ENCODE measurements at places on chromosomes 16 and 17.
A peak's percentile ranks its signal among the peaks of the same experiment; 100 is the strongest.

GRCh38 chr17:20967776-20968175 lies 75.0 kb downstream of the USP22 start:
- DNase-seq: peak; percentile 22

DNA sequence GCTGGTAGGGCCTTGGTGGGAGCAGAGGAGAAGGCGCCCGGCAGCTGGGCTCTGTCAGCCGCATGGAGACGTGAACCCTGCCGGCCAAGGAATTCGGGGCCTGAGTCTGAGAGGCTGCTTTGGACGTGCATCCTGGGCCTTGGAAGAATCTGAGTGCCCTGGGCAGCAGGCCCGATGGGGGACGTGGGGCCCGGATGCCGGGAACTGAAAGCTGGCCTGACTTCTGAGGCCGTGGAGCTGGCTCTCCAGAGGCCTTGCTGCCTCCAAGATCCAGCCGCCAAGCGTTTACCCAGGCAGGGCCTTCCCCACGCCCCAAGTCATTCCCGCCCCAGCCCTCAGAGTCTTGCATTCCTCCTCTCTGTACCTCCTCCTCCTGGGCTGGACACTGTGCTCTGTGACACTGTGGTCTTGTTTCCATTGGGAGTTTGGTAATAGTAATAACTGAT lies 37.2 kb downstream of the NKD1 start:
- DNase-seq: no peak

GRCh38 chr16:67245674-67246080 lies 1.6 kb downstream of the FHOD1 start:
- no peak for DNase-seq

GRCh38 chr17:11380761-11381160 lies 139.7 kb downstream of the SHISA6 start:
- no peak for DNase-seq

DNA sequence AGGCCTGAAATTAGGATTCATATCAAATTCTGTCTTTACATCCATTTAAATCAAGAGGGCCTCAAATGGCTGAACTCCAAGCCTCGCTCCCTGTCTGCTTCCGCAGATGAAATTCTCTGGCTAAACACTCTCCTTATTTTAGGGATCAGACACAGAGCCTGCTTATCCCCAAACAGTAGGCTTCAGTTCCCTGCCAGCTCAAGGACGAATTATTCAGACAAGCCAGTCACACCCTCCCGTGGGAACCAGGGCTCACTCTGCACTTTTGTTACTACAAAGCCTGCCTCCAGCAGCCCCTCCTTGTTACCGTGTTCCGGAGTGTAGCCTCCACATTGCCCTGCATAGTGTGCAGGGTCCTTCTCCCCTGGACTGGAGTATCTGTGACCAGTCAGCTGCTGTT lies 46.6 kb upstream of the LCMT1 start:
- no peak for DNase-seq

DNA sequence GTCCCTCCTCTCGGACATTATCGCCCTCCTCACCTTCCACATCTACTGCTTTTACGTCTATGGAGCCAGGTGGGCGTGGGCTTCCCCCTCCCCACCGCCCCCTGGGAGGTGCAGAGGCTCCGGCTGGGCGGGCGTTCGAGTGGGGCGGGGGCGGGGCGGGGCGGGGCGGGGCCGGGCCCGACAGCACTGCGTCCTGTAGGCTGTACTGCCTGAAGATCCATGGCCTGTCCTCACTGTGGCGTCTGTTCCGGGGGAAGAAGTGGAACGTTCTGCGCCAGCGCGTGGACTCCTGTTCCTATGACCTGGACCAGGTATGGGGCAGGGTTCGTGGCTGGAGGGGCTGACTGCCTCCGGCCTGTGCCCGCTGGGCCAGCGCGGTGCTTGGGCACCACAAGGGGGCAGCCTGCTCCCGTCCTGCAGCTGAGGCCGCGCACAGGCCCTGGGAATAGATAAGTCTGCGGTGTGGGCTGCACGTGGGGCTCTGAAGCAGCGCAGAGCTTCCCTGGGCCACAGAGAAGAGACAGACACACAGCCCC lies 9.2 kb downstream of the PIGQ start:
- DNase-seq: peak; percentile 70

- DNase-seq: no peak
These were observed 21.8 kb downstream of the ACSM1 start for GRCh38 chr16:20675488-20676267.

DNA sequence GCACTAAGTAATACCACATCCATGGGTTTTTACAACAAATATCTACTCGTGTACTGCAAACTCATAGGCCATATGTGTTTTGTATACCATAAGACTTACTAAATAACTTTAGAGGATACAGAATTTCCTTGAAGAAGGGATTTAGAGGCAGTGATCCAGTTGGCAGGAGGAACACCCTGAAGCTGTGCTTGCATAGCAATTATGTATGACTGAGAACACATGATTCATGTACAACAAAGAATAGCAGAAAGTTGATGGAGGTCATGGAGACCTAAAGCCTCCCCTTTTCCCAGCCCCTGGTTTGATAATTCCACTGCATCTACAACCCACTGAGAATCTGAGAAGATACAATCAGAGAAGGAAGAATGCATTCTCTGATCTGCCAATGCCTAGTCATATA lies 83.8 kb upstream of the PMFBP1 start:
- peak; percentile 23 for DNase-seq

- DNase-seq: no peak
These were observed 525 bp upstream of the ADCY7 start for GRCh38 chr16:50265716-50266336.

- DNase-seq: peak; percentile 93
These were observed 173.1 kb upstream of the IRX3 start for GRCh38 chr16:54459509-54460262.

DNA sequence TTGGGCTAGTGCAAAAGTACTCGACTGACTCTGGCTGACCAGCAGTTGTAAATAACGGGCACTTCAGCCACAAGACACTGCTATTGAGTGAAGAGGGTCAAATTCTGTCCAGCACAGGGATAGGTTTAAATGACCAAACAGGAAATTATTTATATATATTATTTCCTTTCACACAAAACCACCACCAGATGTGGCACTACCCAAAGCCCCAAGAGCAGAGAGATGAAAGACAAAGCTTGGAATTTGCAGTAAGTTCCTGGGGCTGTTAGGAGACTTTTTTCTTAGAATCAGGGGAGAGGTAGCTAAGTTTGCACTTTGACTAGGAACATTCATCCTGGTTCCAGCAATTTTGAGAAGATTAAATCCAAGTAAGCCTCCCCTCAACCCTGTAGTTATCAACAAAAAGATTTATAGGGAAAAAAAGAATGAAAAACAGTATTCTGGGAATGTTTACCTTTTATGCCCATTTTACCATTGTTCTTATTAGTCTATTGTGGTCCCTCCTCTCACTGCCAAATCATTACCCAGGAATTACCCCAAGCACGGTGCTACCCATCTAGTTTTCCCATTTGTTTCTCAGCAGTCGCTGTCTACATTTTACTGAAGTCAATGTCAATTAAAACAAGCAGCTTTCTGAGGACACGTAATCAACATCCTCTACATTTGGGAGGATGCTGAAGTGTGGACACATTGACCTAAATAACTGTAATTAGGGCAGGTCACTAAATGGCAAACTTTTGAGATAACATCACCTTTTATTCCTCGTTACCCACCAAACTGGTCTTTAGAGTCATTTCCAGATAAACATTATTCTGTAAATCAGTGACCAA lies 43.5 kb downstream of the GRB7 start:
- DNase-seq: no peak

DNA sequence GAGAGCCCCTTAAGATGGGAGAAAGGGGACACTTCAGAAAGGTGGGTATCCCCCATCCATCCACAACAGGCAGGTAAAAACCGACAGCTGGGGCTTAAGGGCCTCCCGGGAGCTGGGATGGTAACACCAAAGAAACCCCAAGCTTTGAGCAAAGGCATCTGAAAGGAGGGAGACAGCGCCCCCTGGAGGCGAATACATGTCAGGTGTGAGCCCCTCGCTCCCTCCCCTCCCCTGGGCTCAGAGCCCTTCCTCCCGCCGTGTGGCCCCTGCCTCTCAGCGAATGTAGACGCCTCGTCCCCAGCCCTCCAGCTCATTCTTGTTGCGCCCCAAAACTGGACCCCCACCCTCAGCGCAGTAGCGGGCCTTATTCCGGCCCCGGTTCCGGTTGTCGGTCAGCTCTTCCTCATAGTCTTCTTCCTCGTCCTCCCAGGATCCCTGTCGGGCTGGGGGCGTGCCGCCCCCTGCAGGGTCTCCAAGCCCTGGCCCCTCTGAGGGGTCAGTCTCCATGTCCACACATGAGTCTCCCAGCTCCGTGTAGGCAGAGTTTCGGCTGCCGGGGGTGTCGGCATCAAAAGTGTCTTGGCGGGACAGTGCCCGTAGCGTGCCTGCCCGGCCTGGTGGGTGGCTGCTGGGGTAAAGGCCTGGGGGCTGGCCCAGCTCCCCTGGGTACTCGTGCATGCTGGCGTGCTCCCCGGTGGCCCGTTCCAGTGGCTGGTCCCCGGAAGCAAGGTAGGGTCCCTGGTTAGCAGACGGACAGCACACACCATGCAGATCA lies 9.1 kb upstream of the ARL5C start:
- DNase-seq: peak; percentile 66
